ENCODE measurements at places on chromosomes 16 and 17. TPM values are rescaled to one million over a fixed set of nuclear protein-coding genes. Genes with fewer than 3 reads are reported as not detected.

GRCh38 chr17:68482576-68483041, 25.3 kb upstream of the WIPI1 start:
- H3K27me3 ChIP-seq = no peaks in the 10 kb centered on the region
- no peak overlapping the region for H3K27ac ChIP-seq
- no peak overlapping the region for H3K4me3 ChIP-seq
- H3K4me1 ChIP-seq = no peaks in the 10 kb centered on the region

GRCh38 chr16:22318690-22319358, 21.6 kb downstream of the POLR3E start:
- H3K27me3 ChIP-seq = no peaks in the 10 kb centered on the region
- DNase-seq = peak; percentile 39
- H3K27ac ChIP-seq = no peak overlapping the region
- no peaks in the 10 kb centered on the region for H3K36me3 ChIP-seq

- peaks cover 10% of the 10 kb centered on the region for H3K4me1 ChIP-seq
- H3K27ac ChIP-seq = no peak overlapping the region
- no peaks in the 10 kb centered on the region for H3K27me3 ChIP-seq
- no peak for DNase-seq
- H3K4me3 ChIP-seq = no peak overlapping the region
- H3K36me3 ChIP-seq = no peaks in the 10 kb centered on the region
These were observed 483.7 kb downstream of the SOX9 start for GRCh38 chr17:72604518-72604917.

DNA sequence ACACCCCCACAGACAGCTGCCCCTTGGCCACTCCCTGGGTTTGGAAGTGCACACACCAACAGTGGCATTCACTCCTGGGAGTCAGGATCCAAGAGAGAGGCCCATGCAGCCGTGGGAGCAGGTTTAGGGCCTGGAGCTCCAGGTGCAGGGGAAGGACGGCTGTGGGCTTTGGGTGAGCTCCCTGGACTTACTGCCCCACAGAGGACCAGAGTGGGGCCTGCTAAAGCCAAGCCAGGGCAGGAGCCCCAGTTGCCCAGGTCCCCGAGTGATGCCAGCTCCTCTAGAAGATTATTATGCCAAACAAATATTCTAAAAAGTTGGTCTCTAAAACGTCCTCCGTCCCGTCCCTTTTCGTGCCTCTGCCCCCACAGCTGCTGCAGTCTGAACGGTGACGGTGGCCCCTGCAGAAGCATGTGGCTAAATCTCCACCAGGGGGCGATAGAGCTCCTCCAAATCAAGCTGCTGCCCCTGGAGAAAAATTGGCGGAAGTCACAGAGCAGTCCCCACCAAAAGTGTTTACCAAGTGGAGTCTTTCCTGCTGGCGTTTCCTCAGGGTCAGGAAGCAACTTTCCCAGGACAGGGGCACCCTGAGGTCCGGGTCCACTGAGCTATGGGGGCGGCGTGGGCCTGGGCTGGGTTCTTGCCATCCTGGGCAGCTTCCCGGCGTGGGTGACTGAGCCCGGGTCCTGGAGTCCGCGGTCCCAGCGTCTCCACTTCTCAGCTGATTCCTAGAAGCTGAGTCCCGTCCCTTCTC, 4.2 kb downstream of the ARMC7 start:
- peak; percentile 91 for DNase-seq
- H3K4me1 ChIP-seq = peaks cover 3% of the 10 kb centered on the region
- no peak overlapping the region for H3K27ac ChIP-seq
- H3K27me3 ChIP-seq = peaks cover 1% of the 10 kb centered on the region

DNA sequence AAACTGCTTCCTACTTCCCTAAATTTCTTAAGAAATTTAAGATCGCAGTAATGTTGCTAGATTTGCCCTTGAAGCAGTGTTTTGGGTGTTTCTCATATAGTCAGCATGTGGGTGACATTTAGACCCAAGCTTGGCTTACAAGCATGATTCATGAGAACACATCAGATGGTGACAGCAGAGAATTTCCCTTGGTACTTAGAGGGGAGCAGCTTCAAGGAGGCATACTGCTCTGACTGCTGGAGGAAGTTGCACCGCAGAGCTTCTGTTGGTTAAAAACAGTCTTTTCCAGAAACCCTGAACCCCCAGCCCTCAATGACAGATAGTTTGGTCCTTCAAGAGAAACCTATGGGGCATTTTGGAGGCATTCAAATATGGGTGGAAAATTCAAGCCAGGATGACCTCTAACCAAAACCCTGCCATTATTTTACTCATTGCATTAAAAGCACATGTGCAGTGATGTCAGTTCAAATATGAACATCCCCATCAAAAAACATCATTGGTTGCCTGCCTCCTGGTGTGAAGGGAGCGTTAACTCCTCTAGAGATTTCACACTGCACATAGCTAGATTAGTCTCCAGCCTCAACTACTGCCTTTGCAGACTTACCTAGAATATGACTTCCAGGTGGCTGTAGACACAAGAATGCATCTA, 201.5 kb upstream of the CACNG5 start:
- no peak overlapping the region for H3K27ac ChIP-seq
- no peaks in the 10 kb centered on the region for H3K4me1 ChIP-seq
- H3K36me3 ChIP-seq = no peaks in the 10 kb centered on the region
- DNase-seq = no peak

GRCh38 chr17:38671939-38672720, 2.6 kb downstream of the EPOP start:
- no peak overlapping the region for H3K27ac ChIP-seq
- peak; percentile 54 for DNase-seq
- peak overlapping the region; percentile 72 for H3K4me3 ChIP-seq
- H3K27me3 ChIP-seq = peaks cover 85% of the 10 kb centered on the region
- peaks cover 38% of the 10 kb centered on the region for H3K4me1 ChIP-seq

- H3K36me3 ChIP-seq = no peaks in the 10 kb centered on the region
- H3K4me1 ChIP-seq = peaks cover 7% of the 10 kb centered on the region
- no peak for DNase-seq
- no peak overlapping the region for H3K27ac ChIP-seq
- no peaks in the 10 kb centered on the region for H3K27me3 ChIP-seq
These were observed 22.1 kb upstream of the GNA13 start for GRCh38 chr17:65078441-65079160.

DNA sequence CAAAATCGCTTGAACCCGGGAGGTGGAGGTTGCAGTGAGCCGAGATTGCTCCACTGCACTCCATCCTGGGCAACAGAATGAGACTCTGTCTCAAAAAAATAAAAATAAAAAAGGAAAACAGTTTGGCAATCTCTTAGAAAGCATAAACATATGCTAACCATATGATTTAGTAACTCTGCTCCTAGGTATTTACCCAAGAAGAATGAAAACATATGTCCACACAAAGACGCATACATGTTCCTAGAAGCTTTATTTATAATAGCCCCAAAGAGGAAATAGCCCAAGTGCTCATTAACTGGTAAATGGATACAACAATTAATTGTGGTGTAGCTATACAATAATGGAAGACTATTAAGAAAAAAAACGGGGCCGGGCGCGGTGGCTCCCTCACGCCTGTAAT, 18.5 kb upstream of the CDH1 start:
- H3K27me3 ChIP-seq = no peaks in the 10 kb centered on the region
- no peaks in the 10 kb centered on the region for H3K4me1 ChIP-seq
- H3K4me3 ChIP-seq = no peak overlapping the region

GRCh38 chr16:19132898-19133297, 19.1 kb downstream of the ITPRIPL2 start:
- no peak overlapping the region for H3K27ac ChIP-seq
- no peaks in the 10 kb centered on the region for H3K27me3 ChIP-seq
- H3K4me1 ChIP-seq = peaks cover 6% of the 10 kb centered on the region

- no peaks in the 10 kb centered on the region for H3K36me3 ChIP-seq
- H3K27ac ChIP-seq = no peak overlapping the region
- no peaks in the 10 kb centered on the region for H3K4me1 ChIP-seq
- H3K4me3 ChIP-seq = no peak overlapping the region
- no peaks in the 10 kb centered on the region for H3K27me3 ChIP-seq
These were observed 12.8 kb downstream of the LRRC36 start for GRCh38 chr16:67339453-67339852.

- no peak overlapping the region for H3K27ac ChIP-seq
- peaks cover 14% of the 10 kb centered on the region for H3K4me1 ChIP-seq
- H3K27me3 ChIP-seq = peaks cover 96% of the 10 kb centered on the region
- H3K36me3 ChIP-seq = no peaks in the 10 kb centered on the region
These were observed 1.8 kb downstream of the MAPT start for GRCh38 chr17:45895969-45896785.

- H3K4me3 ChIP-seq = no peak overlapping the region
- no peaks in the 10 kb centered on the region for H3K27me3 ChIP-seq
- DNase-seq = no peak
- H3K36me3 ChIP-seq = no peaks in the 10 kb centered on the region
- no peak overlapping the region for H3K27ac ChIP-seq
These were observed 9.6 kb downstream of the VPS53 start for GRCh38 chr17:705011-705410.

GRCh38 chr16:31480851-31481536, 1.9 kb upstream of the SLC5A2 start:
- H3K27me3 ChIP-seq = peaks cover 100% of the 10 kb centered on the region
- no peaks in the 10 kb centered on the region for H3K4me1 ChIP-seq
- H3K36me3 ChIP-seq = no peaks in the 10 kb centered on the region
- no peak for DNase-seq

- no peaks in the 10 kb centered on the region for H3K36me3 ChIP-seq
- H3K4me1 ChIP-seq = no peaks in the 10 kb centered on the region
- H3K4me3 ChIP-seq = no peak overlapping the region
- H3K27ac ChIP-seq = no peak overlapping the region
- no peaks in the 10 kb centered on the region for H3K27me3 ChIP-seq
These were observed 13.6 kb downstream of the GPATCH8 start for GRCh38 chr17:44489581-44489980.

DNA sequence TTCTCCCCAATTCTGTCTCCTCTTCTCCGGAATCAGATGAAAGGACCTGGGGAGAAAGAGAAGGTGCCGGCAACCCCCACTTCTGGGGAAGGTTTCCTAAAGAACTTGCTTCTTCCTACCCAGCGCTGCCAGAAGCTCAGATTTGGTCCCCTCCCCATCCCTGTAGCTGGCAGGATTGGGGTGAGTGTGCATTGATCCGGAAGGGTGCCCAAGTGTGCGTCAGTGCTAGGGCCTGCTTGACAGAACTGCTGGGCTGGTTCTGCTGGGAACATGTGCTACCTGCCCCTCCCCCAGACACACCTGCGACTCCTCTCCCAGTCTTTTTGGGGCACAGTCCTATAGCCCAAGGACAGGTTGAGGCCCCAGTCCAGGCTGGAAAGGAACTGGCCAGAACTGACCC, 3.3 kb downstream of the ARL4D start:
- H3K27ac ChIP-seq = no peak overlapping the region
- no peaks in the 10 kb centered on the region for H3K36me3 ChIP-seq
- H3K4me3 ChIP-seq = no peak overlapping the region
- no peak for DNase-seq
- H3K27me3 ChIP-seq = no peaks in the 10 kb centered on the region

- H3K36me3 ChIP-seq = peaks cover 5% of the 10 kb centered on the region
- no peak for DNase-seq
- H3K4me3 ChIP-seq = no peak overlapping the region
- H3K4me1 ChIP-seq = no peaks in the 10 kb centered on the region
These were observed 22.9 kb downstream of the BANP start for GRCh38 chr16:87974178-87974577.

- H3K36me3 ChIP-seq = no peaks in the 10 kb centered on the region
- H3K4me3 ChIP-seq = no peak overlapping the region
- no peak overlapping the region for H3K27ac ChIP-seq
These were observed 5.8 kb downstream of the CACNA1H start for GRCh38 chr16:1158456-1159324.

GRCh38 chr17:53142890-53143289, 679.8 kb upstream of the KIF2B start:
- H3K27ac ChIP-seq = no peak overlapping the region
- H3K27me3 ChIP-seq = no peaks in the 10 kb centered on the region
- no peaks in the 10 kb centered on the region for H3K36me3 ChIP-seq
- no peak overlapping the region for H3K4me3 ChIP-seq

DNA sequence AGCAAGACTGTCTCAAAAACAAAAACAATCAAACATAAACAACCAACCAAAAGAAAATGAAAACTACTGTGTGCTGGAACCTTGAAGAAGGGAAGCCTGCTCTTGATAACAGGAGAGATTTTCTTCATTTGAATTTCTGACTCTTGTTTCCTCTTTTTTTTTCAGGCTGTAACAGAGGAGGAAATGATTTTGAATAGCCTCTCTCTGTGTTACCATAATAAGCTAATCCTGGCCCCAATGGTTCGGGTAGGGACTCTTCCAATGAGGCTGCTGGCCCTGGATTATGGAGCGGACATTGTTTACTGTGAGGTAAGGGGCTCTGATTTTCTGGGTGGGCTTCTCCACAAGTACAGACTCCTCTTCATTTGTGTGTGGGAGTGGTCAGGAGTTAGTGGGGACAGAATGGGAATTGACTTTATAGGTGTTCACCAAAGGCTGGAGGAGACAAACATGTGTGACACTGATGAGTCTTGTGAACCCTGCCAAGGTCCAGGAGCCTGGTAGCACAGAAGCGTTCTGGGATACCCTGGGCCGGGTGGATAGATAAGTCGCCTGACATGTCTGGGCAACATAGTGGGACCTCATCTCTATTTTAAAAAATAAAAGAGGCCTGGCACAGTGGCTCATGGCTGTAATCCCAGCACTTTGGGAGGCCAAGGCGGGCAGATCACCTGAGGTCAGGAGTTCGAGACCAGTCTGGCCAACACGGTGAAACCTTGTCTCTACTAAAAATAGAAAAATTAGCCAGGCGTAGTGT, 14.9 kb downstream of the DUS2 start:
- H3K27me3 ChIP-seq = no peaks in the 10 kb centered on the region
- no peak overlapping the region for H3K4me3 ChIP-seq
- no peak for DNase-seq
- no peaks in the 10 kb centered on the region for H3K4me1 ChIP-seq
- H3K27ac ChIP-seq = no peak overlapping the region

DNA sequence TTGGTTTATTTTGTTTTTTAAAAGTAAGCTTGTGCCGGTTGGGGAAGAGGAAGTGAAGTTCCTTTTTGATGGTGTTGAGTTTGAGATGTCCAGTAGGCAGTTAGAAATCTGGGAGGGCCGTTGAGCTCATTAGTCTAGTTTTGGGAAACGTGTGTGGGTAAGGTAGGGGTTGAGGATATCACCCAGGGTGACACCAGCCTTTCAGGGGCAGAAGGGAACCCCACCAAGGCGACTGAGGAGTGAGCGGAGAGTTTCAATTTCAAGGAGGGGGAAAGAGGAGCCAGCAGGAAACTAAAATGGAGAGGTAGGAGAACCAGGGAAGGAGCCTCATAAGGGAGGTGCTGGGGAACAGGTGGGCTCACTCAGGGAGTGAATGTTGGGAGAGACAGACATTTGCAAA, 22.7 kb downstream of the HAPSTR1 start:
- no peaks in the 10 kb centered on the region for H3K27me3 ChIP-seq
- H3K4me3 ChIP-seq = no peak overlapping the region
- no peak overlapping the region for H3K27ac ChIP-seq
- H3K4me1 ChIP-seq = peaks cover 25% of the 10 kb centered on the region

- DNase-seq = no peak
- no peak overlapping the region for H3K27ac ChIP-seq
- no peaks in the 10 kb centered on the region for H3K4me1 ChIP-seq
These were observed 40.5 kb downstream of the DNAH9 start for GRCh38 chr17:11638700-11639265.

- H3K27me3 ChIP-seq = peaks cover 41% of the 10 kb centered on the region
- no peaks in the 10 kb centered on the region for H3K36me3 ChIP-seq
- no peak overlapping the region for H3K4me3 ChIP-seq
- peaks cover 14% of the 10 kb centered on the region for H3K4me1 ChIP-seq
These were observed 7.3 kb downstream of the ENPP7 start for GRCh38 chr17:79737922-79738578.

GRCh38 chr16:21277927-21278706, at the start of gene CRYM:
CRYM (minus strand) TSS chr16:21278290; CDS start chr16:21278251, 39 bp downstream.
- peaks cover 10% of the 10 kb centered on the region for H3K4me1 ChIP-seq
- peaks cover 74% of the 10 kb centered on the region for H3K27me3 ChIP-seq
- no peaks in the 10 kb centered on the region for H3K36me3 ChIP-seq
- DNase-seq = peak; percentile 88

The HNF1B gene
- not detected for total RNA-seq

The TNK1 gene
- total RNA-seq = 4.0 TPM

The TVP23B gene
- 33.0 TPM for total RNA-seq

The CACNA1G gene
- total RNA-seq = 1.6 TPM

The PLEKHH3 gene
- 22.8 TPM for total RNA-seq

The IRX5 gene
- 1.0 TPM for total RNA-seq

The DHRS7C gene
- not detected for total RNA-seq

The STAC2 gene
- total RNA-seq = 0.13 TPM

The CEP295NL gene
- 0.39 TPM for total RNA-seq

Data from neural progenitor cell (in vitro differentiated cells).